ENCODE measurements at places on chromosomes 16 and 17.

DNA sequence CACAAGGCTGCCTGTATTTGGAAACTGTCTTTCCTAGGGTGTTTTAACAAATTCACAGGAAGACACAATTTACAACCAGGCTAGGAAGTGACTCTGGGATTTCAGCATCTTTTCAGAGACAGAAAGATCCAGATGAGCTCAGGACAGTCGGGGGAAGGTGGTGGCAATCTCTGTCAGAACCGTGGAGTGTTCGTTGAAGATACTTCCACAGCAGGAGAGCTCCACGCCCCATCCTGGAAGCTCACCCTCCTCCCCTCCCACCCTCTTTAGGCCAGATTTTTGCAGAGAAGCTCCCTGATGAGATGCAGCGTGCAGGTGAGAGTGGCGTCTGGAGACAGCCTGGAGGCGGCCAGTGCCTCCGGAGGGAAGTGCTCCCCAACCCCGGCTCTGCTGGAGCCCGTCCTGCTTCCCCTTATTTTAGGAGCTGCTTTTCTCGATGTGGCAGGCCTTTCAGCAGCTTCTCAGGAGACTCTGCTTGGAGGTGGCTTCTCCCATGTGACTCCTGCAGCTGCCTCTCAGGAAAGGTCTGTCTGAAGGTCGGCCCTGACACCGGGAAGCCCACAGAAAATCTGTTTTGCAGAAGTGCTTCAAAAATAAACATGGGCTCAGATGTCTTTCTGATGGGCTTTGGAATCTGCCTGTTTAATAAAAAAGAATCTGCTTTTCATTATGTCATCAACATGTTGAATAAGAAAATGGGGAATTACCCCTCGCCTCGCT lies 186.4 kb upstream of the CHMP6 start:
- DNase-seq: peak; percentile 17

DNA sequence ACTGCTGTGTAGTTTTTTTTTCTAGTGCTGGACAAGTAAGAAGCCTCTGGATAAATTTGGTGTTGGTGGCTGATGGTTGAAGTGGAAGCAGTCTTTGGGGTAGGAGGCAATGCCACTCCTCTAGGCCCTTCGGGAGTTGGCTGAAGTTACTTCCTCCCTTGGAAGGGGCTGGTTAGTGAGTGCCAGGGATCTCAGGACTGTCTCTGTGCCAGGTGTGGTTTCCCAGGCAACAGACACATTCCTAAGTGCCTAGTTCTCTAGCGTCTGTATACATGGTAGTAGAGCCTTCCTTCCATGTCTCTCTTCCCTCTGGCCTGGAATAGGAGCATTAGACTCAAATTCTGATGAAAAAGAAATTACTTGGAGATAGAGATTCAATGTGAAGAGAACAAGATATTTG lies 15.3 kb downstream of the TMEM98 start:
- no peak for DNase-seq

GRCh38 chr17:42521036-42521435 lies 15.0 kb upstream of the NAGLU start:
- no peak for DNase-seq

- DNase-seq: no peak
These were observed 14.2 kb downstream of the CLCN7 start for GRCh38 chr16:1460602-1461138.

- no peak for DNase-seq
These were observed 86.9 kb downstream of the SEC14L1 start for GRCh38 chr17:77227461-77228240.

DNA sequence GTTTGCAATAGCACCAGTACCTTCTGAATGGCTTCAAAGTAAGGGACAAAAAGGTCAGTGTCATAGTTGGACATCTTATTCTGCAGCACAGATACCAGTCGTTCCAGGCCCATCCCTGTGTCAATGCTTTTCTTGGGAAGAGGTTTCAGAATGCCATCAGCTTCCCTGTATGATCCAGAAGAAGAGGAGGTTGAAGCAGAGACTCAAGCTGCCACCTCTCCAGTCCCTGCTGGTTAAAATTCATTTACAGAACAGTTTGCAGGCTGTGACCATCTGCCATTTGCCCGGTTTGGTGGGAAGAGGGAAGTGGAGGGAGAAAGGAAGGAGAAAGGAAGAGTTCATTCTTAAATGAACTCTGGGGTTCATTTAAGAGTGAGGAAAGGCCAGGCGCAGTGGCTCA lies 18.4 kb upstream of the EXOSC6 start:
- no peak for DNase-seq

Measured in activated CD8-positive, alpha-beta memory T cell treated with anti-CD3 and anti-CD28 coated beads, Interleukin-2, amount 50 U/mL, for 48 hours (primary cell).